ENCODE measurements at places on chromosomes 5 and 9.

DNA sequence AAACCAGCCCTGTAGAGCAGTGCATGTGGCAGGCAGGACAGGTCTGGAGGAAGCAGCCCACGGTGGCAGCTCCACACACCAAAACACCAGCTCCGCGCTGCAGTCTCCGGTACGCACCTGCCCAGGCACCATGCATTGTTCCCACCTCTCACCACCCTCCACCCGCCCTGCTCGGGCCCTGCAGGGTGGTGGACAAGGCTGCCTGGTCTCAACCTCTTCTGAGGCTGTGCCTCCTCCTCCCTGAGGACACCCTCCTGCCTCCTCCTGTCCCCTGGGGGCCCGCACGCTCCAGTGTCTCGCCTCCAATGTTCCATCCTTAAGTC, 96.2 kb downstream of the KCNT1 start:
- no peak for DNase-seq

DNA sequence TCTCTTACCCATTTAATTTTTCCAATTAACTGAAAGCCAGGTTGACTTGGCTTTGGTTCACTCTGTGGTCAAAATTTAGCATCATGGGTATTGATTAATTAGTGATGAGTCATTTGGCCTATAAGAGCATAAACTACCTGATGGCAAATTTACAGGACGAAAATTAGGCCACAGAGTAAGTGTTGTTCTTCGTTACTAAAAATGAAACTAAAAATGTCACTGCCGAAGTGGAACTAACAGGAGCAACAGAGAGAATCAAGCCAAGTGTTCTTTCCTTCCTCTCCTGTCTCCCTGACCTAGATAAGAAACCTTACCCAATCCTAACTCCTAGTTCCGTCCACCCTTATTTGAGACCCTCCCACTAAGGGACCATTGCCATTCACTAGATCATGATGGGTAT, 176.9 kb downstream of the RAB3C start:
- no peak for DNase-seq

GRCh38 chr5:178870411-178870810, 10.7 kb downstream of the ZNF354B start:
- DNase-seq: no peak

GRCh38 chr9:126612813-126613641, 701 bp upstream of the LMX1B start:
- no peak for DNase-seq

- no peak for DNase-seq
These were observed 60.5 kb downstream of the DAP start for GRCh38 chr5:10700516-10700915.

GRCh38 chr5:103340717-103341388, 82.3 kb downstream of the MACIR start:
- no peak for DNase-seq

DNA sequence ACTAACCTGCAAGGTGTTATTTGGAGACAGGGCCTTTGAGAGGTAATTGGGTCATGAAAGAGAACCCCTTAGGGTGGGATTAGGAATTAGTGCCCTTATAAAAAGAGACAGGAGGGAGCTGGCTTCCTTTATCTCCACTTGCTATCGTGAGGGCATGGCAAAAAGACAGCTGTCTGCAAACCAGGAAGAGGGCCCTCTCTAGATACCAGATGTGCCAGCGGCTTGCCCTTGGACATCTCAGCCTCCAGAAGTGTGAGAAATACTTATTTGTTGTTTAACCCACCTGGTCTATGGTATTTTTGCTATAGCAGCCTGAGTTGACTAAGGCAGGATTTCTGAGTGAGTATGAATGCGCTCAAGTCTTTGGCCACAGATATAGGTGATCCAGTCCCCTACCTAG, 978 bp upstream of the RGS14 start:
- no peak for DNase-seq

DNA sequence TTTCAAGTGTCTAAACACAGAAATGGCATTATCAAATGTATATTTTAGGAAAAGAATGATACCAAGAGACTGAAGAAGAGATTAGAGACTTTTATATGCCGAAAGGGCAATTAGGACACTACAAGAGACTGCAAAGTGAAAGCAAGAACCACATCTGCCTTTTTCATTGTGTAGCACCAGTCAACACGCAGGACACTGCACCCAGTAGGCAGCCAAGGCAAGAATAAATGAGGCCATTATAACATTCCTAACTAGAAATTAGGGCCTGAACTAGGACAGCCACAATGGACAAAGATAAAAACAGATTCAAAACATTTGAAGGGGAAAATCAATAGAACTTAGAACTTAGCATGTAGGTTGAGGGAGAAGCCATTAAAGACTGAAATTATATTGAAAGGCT, 10.8 kb downstream of the CETN3 start:
- DNase-seq: no peak

- no peak for DNase-seq
These were observed 473.1 kb downstream of the NR2F1-AS1 start for GRCh38 chr5:93107805-93108520.

DNA sequence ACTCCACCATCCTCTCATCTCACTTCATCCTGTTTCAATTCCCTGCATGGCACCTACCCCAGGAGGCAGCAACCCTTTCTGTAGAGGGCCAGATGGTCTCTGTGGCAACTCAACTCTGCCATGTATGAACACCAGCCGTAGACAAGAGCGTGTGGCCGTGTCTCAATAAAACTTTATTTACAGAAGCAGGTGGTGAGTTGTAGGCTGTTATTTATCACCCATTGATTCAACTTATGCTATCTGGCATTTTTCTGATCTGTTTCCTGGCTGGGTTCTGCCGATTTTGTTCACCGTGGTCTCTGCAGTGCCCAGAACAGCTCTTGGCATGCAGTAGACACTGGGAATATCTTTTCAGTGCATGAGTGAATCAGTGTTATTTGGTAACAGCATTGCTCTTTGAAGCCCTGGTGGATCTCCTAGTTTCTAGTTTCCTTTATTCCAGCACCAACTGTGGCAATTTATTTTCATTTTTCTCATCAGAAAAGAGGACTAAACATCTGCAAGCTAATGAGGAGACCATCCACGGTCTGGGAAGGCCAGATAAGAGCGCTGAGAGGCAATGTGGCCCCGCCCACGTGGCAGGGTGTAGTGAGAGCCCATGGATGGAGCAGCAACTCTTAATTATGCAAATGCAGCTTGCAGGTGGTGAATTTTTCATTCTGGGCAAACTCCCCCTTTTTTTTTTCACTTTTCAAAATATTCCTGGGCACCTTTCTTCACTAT, 77.9 kb downstream of the CTSL start:
- DNase-seq: no peak

DNA sequence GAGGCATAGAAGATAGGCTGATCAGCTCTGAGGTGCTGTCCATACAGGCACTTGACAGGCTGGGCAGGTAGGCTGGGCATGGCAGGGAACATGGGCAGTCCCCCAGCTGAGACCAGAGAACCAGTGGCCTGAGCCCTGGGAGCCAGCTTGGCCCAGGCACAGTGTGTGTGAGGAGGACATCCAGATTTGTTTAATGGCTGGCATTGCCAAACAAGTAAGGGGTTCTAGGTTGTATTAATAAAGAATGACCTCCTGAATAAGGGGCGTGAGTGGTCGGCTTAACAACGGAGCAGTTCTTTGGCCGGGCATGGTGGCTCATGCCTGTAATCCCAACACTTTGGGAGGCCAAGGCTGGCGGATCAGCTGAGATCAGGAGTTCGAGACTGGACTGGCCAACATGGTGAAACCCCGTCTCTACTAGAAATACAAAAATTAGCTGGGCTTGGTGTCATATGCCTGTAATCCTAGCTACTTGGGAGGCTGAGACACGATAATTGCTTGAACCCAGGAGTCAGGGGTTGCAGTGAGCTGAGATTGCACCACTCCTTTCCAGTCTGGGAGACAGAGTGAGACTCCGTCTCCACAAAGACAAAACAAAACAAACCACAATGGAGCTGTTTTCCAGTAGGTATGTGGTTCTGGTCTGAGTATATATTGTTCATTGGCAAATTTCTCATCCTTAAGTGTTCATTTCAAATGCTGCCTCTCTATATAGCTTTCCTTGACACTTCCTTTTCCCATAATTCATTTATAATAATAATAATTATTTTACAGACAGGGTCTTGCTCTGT, 56.2 kb downstream of the ANGPTL2 start:
- DNase-seq: no peak

- DNase-seq: no peak
These were observed 70.0 kb downstream of the SHB start for GRCh38 chr9:37998881-37999587.

DNA sequence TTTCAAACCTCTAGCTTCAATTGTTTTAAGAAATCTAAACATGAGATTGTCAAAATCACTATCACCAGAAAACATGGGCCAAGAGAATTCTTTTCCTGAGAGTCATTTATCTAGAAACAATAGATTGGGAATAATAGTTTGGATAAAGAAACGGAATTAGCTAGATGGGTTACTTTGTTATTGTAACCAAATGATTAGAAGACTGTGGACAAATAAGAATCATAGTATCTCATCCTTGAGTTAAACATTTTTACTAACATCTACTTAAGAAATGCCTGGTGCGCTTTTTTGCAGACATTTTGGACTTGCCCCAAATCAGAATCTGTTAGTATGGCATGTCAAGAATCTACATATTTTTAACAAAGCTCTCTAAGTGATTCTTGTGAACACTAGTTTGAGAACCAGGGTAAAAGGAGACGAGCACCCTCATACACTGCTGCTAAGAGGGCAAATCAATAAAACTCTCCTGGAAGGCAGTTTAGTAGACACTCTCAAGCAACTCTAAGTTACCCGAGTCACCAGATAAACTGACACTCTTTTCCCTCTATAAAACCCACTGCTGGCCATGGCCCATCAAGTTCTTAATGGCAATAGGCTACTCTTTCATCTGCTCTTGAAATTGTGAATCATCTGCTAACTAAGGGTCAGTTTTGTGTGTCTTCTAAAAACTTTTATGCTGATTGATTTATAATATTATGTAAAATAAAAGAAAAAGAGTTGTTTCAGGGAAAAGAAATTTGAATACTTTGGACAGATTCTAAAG, 39.1 kb downstream of the TPD52L3 start:
- no peak for DNase-seq

DNA sequence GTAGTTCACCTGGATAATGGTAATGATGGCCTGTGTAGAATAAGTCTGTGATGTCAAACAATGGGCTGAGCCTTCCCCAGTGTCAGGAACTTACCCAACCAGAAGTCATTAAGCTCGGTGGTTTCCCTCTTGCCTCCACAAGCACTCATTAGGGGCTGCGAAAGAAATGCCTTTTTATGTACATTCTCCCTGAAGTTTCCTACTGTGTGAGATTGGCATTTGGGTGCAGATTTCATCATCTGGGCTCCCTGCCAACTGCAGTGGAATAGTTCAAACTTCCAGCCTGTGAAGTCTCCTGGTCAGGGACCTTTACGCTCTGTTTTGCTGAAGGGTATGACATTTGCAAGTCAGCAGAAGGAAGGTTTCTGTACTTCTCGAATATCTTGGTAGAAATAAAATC, 41.6 kb upstream of the TMEM215 start:
- DNase-seq: no peak

- DNase-seq: no peak
These were observed 330.6 kb downstream of the CHSY3 start for GRCh38 chr5:130234816-130235215.

DNA sequence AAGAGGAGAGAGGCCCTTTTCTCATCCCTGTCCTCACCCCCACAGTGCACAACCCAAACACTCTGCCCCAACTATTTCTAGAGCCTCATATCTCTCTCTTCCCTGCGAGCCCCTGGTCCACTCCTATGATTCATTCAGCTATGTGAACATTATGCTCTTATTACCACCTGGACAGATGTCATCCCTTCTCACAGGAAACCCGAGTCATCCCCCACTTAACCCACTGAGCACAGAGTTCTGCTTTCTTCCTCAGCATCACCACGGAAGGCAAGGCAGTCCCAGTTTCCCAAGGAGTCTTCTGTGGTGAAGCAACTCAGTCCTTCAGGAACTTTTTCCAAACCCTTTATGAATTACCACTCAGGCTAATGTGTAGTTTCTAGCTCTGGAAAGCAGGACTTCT, 1.3 kb downstream of the DNAI1 start:
- DNase-seq: no peak

DNA sequence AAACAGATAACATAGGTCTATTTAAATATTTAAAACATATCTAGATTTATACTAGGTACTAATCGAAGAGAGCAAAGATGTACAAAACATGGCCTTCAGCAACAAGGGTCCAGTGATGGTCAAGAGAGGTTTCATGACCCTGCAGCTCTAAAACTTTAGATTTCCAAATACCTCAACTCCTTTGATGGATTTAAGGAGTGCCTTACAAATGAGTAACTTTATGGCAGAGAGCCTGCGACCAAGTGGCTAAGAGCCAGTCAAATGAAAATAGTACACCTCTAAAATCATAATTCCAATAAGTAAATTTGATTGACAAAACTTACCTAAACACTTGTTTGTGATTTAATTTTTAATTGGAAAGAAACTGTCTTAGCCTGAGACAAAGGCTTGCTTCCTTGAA, 4.7 kb upstream of the SH3RF2 start:
- DNase-seq: no peak

DNA sequence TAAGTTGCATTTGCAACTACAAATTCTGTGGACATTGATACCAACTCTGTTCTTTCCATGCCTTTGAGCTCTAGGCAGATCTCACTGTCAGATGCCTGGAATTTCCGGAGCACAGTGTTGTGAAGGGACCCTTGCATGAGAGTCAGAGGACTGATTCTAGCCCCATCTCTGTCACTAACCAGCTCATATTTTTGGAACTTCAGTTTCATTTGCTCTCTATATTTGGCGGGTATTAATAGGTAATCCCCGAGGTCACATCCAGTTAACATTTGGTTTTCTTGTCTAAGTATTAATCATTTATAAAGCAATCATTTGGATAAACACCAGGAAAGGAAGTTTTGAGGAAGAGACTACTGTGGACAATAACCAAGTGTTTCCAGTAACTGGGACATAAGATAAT, 115.7 kb downstream of the MAN2A1 start:
- DNase-seq: no peak

DNA sequence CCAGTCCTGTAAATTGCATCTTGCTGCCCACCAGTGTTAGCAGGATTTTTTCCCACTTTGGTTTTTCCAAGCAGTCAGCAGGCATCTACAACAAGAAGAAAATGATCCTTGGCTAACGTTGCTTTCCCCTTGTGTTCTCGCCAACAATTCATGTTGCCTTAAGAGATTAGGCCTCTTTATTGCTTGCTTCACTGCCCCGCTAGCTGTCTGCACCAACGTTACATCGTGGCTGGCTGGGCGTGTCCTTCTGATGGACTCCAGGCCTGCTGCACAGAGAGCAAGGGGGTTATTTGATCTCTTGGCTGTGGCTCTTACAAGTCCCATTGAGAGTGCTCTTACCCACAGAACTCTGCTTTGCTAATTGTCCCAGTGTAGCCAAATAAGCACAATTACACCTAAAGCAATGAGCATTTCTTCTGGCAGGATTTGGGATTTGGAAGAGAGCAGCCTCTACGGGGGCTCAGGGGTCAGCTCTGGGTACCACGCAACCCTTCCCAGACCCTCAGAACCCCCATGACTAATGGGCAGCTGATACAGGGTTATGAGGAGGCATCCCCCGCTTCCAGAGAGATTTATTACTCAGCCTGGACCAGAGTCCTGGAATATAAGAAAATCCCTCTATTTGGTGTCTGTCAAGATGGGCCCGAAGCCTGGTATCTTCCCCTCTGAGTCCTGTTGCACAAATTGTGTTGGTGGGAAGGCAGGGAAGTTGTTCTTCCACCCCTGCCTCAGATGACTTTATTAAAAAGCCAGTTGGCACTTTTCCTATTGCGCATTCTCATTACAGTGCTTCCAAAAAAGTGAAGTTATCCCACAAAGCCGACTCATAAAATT, 17.6 kb downstream of the DCANP1 start:
- no peak for DNase-seq

- DNase-seq: no peak
These were observed 39.8 kb upstream of the NUDT12 start for GRCh38 chr5:103602438-103602837.

GRCh38 chr5:65811885-65812284, 89.9 kb downstream of the NLN start:
- no peak for DNase-seq
